ENCODE measurements at places on chromosomes 7 and 10.

DNA sequence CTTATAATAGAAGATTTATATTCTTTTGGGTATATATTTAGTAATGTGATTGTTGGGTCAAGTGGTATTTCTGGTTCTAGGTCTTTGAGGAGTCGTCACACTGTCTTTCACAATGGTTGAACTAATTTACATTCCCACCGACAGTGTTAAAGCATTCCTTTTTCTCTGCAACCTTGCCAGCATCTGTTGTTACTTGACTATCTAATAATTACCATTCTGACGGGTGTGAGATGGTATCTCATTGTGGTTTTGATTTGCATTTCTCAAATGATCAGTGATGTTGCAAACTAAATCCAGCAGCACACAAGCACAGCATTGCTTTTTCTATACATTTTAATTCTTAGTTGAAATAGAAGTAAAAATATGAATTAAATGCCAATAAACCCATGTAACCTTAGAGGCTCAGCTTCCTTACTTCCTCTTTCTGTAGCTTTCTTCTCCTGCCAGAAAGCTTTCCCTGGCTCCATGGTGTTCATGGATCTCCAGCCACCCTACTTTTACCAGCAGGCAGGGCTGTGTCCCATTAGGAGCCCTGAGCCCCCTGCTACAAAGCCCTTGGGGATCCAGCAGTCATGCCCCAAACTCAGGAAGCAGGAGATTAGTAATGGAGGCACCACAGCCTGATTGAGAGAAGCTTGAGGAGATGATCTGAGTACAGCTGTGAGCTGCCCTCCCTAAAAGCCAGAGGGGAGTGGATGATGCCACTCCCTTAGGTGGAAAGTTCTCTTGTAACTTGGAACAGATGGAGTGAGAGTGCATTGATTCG is 158.6 kb downstream of the TMEM178B start:
- H3K27ac ChIP-seq = no peak overlapping the region
- peaks cover 19% of the 10 kb centered on the region for H3K4me1 ChIP-seq
- peaks cover 9% of the 10 kb centered on the region for H3K27me3 ChIP-seq
- H3K36me3 ChIP-seq = no peaks in the 10 kb centered on the region
- H3K4me3 ChIP-seq = no peak overlapping the region

DNA sequence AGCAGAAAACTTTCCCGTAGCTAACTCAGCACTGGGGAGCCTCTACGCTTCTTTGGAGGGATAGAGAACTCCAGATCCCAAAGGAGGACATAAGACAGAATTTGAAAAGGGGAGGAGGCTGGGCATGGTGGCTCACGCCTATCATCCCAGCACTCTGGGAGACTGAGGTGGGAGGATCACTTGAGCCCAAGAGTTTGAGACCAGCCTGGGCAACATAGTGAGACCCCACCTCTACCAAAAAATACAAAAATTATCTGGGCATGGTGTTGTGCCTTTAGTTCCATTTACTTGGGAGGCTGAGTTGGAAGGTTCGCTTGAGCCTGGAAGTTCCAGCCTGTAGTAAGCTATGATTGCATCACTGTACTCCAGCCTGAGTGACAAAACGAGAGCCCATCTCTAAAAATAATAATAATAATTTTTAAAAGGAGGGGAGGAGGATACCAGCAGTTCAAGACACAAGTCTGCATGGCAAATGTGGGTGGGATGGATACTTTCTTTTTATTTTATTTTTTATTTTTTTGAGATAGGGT is 165.9 kb upstream of the SH2B2 start:
- H3K4me1 ChIP-seq = no peaks in the 10 kb centered on the region
- peaks cover 11% of the 10 kb centered on the region for H3K36me3 ChIP-seq
- peaks cover 5% of the 10 kb centered on the region for H3K27me3 ChIP-seq
- no peak for DNase-seq
- no peak overlapping the region for H3K4me3 ChIP-seq

DNA sequence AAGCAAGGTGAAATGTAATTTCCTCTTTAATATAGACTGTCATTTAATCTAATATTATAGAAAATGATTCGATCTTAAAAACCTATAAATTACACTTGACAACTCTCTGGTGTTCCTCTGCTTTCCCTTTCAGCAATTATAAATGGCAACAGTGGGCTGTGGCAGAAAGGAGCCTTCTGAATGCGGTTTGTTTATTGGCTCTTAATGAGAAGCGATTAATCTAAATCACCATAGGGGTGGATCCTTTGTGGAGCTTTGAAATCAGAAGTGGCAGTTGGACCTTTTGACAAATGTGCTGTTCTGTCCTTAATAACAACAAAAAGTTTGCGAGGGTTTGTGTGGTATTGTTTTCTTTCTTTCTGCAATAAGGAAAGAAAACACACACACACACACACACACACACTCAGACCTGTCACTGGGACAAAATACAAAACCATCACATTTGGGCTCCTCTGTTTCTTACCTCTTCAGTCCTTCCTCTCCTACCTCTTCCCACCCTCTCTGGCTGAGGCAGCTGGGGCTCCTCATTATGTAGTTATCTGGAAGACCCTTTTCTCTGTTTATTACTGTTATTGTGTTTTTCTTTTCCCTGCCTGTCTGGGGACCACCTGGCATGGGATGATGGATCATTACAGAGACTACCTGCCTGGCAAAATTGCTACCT is 316.2 kb downstream of the SORCS3 start:
- H3K36me3 ChIP-seq = no peaks in the 10 kb centered on the region
- no peaks in the 10 kb centered on the region for H3K27me3 ChIP-seq
- no peak overlapping the region for H3K27ac ChIP-seq
- DNase-seq = no peak

DNA sequence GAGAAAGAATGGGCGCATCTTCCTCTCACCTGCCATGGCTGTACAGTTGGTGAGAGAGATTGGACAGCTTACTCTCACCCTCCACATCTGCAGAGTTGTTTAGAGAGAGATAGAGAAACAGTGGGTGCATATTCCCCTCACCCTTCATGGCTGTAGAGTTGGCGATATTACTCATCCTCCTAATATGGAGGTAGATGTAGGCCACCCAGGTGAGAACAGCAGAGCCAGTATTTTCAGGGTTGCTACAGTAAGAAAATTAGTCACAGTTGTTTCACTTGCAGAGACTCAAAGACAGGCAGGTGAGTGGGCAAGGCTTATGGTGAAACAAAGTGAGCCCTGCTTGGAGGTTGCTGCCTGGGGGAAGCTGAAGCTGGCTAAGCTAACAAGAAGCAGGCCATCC is 65.0 kb upstream of the PFKP start:
- DNase-seq = no peak
- H3K36me3 ChIP-seq = peaks cover 10% of the 10 kb centered on the region
- H3K27ac ChIP-seq = no peak overlapping the region
- no peak overlapping the region for H3K4me3 ChIP-seq
- peaks cover 5% of the 10 kb centered on the region for H3K27me3 ChIP-seq

DNA sequence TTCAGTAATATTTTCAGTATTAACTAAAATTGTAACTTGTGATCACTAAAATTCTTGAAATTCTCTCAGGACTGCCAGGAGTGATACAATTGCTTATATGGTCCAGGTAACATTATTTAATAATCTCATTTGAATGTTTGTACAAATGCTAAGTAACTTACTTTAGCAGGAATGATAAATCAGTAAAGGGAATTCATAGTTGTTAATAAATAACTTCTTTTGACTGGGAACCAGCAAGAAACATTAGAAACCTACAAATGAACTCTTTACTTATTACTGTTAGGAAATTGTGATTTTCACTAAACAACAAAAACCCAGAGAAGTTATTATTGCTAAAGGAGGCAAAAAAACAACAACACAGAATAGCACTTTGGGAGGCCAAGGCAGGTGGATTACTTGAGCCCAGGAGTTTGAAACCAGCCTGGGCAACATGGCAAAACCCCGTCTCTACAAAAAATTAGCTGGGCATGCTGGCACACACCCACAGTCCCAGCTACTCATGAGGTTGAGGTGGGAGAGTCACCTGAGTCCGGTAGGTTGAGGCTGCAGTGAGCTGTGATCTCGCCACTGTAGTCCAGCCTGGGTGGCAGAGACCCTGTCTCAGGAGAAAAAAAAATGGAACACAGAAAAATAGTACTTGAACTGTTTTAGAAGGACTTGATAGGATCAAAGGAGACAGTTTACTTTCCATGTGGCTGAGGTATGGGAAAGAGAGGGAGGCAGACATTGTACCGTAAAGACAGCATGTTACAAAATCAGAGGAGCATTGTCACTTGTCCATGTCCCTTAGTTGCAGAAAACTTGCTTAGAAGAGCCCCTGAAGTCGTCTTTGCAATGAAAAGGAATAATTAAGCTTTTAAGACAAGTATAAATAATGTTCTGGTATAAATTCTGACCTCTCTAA is 53.1 kb downstream of the SHOC2 start:
- H3K36me3 ChIP-seq = no peaks in the 10 kb centered on the region
- H3K4me3 ChIP-seq = no peak overlapping the region
- no peak for DNase-seq
- no peaks in the 10 kb centered on the region for H3K4me1 ChIP-seq

All from glutamatergic neuron (in vitro differentiated cells).